Activated CD4-positive, CD25-positive, alpha-beta regulatory T cell (primary cell): ENCODE measurements at places on chromosomes 16 and 17.

DNA sequence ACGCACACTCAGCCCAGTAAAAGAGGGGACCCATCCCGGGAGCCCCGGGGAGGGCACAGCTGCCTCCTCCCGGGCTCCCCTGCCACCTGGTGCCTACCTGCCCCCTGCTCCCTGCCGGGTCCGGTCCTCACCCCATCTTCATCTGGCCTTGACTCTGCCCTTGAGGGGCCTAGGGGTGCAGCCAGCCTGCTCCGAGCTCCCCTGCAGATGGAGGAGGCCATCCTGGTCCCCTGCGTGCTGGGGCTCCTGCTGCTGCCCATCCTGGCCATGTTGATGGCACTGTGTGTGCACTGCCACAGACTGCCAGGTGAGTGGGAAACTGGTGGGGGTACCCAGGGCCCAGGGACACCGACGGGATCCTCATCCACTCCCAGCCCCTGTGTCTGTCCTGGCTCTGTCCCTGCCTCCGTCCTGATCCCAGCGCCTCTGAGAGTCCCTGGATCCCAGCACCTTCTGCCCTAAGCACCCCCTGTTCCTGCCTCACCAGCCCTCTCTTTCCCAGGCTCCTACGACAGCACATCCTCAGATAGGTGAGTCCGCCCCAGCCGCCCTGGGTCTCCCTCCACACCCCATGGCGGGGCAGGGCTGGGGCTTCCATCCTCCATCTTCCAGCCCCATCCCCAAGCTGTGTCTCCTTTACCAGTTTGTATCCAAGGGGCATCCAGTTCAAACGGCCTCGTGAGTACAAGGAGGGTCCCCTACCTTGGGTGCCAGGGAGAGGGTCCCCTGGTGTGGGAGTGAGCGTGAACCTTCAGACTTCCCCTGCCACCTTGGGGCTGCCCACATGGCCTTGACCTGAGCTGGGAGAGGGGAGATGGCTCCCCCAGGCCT, 574 bp downstream of the LAT start:
- no peak for DNase-seq

DNA sequence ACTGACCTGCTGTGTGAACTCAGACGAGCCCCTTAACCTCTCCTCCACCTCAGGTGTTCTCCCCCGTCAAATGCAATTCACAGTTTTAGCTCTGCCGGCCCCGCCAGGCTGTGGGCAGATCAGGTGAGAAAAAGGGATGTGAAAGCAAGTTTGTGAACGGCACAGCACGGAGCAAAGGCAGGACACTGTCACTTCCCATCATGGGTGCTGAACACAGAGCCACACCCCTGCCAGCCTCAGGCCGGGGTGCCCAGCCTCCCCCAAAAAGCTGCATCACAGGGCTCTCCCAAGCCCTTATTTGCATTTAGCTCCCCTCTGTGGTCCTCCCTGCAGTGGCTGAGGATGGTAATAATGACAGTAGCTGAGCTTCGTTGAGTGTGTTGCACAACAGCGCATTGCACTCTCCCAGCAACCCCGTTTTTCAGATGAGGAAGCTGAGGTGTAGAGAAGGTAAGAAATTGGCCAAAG, 88.8 kb upstream of the TNRC6C start:
- DNase-seq, result no peak

- no peak for DNase-seq
Measured at GRCh38 chr16:79599256-79599836, 1.2 kb downstream of the MAF start.

GRCh38 chr16:68351991-68352431, 41.2 kb downstream of the PRMT7 start:
- DNase-seq, result no peak

- DNase-seq, result no peak
Measured at GRCh38 chr16:69109486-69110270, 4.2 kb downstream of the HAS3 start.

DNA sequence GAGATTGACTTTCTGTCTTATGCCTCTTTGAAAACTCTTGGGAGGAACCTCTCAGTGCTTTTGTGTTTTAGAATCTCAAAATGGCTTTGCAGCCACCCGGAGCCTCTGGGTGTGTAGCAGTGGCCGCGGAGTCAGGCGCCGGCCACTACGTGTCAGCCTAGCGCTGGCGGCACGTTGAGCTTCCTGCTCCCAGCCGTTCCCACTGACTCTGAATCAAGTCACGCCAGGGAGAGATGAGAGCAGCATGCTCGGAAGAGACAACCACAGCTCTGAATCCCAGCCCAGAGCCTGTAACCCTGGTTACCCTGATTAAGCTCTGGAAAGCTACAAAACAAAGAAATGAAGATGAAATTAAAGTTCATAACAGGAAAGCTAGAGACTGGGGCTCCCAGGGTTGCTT, 97.4 kb upstream of the CACNG5 start:
- no peak for DNase-seq

DNA sequence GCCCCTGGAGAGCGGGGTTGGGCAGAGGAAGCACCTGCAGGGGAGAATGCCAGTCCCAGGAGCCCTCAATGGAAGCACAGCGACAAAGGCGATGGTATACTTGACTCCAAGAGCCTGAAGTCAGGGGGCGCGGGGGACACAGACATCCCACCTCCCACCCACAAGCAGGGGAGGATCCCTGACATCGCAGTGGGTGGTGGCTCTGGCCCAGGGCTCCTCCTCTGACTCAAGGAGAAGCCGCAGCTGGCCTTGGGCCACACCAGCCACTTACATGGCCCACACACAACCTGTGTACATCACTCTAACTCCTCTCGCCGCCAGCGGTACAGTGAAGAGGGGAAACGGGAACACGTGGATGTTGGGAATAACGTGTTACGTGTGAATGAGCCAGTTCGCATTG, 44.3 kb downstream of the FZD2 start:
- DNase-seq, result no peak

- no peak for DNase-seq
Measured at GRCh38 chr17:73538445-73538844, 105.8 kb downstream of the SDK2 start.

- no peak for DNase-seq
Measured at GRCh38 chr17:35001549-35001948, 21.2 kb downstream of the LIG3 start.

DNA sequence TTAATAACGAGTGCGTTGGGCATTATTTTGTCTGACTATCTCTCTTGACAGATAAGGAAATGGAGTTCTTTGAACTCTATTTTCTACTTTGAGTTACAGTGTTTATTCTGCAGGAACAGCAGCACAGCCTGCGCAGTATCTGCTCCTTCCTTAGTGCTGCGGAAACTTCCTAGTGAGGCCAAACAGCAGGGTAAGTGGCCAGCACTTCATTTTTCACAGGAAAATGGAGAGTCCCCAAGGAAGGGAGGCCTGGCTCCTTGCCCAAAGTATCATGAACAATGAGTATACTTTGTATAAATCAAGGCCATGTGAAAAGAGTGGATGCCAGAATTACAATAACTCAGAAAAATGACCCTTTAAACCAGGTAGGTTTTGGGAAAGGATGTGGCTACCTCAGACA, 140.6 kb downstream of the VPS53 start:
- DNase-seq, result no peak

DNA sequence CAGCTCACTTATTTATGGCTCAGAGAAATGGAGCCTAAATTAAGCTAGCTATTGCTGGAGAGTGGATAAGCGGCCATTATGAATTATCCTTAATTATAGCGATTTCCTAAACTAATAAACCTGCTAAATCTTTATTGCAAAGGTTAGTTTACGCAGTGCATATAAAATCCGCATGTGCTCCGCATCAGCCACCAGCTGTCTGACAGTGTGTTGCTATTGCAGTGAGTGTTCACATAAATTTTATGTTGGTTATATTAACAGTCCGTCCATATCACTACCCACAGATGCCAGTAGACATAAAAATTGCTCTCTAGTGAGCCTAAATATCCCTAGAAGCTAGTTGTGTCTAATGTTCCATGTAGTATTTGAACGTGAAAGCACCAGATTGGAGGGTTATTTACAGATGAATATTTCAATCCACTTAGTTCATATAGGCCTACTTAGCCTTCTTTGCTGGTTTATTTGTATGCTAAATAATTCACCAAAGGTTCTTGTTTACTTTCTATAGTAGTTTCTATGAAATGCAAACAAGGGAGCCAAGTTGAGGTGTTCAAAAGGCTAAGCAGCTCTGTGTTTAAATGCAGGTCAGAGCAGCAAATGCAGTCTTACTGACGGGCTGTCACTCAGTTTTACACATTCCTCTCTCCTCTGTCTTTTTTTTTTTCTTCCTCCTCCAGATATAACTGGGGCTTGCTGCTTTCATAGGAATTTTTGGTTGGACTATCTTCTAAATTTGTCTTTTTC, 219.1 kb downstream of the IRX3 start:
- DNase-seq, result no peak

DNA sequence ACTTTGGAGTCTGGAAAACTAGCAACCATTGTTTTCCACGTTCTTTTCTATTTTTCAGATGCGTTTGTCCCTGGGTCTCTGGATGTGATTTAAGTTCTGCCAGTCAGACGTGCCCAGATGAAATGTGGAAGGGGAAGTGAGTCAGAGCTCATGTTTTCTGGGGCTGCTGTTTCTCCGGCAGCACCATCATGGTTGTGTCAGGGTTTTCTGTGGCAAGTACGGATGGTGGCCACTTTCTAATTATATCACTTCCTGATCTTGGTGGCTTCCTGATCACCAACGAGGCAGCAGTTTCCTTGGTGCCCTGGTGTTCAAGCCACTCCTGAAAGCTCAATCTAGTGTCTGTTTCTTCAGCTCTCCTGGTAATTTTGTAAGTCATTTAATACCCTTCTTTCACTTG, 31.4 kb upstream of the PMFBP1 start:
- no peak for DNase-seq

GRCh38 chr17:31357091-31357490, 34.4 kb upstream of the RAB11FIP4 start:
- no peak for DNase-seq

DNA sequence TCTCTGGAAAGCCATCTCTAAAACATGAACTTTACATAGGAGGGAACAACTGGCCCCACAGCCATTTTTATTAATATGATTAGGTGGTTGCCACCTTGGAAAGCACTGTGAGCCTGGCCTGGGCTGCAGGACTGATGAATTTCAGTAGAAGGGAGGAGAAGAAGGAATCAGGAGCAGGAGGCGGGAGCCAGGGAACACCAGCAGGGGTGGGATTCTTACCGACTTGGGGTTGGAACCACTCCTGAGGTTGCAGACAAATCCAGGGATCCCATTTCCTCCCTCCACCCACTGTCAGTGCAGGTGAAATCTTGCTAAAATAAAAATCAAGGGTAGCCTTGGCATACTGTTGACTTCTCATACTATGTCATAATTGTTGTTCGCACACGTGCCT, 16.9 kb upstream of the MAP3K14 start:
- DNase-seq, result no peak

DNA sequence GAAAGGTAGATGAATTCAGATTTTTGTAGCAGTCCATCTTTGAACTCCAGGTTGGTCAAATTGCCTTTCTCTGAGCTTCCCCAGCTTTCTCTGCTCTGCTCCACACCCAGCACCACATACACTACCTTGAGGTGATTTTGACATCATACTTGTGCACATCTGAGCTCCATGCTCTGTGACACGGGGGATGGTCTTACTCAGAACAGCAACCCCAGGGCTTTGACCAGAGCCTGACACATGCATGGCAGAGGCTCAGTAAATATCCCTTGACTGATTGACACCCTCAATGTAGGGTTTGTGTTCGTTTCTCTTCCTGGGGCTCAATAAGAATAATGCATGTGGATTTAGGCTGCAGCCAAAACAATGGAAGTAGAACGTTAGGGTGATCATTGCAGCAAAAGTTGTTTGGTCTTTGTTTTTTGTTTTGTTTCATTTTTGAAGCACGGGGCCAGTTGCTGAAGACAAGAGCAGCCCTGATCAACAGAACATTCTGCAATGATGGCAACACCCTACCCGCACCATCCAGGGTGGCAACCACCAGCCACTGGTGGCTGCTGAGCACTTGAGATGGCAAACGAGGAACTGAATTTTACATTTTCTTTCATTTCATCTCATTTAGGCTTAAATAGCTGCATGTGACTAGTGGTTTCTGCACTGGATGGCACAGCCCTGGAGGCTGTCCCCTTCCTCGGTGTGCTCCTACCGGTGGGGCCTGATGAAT, 224.8 kb upstream of the TNRC6C start:
- DNase-seq, result no peak

- no peak for DNase-seq
Measured at GRCh38 chr16:88346680-88347505, 35.9 kb upstream of the ZNF469 start.

GRCh38 chr17:43431714-43432523, 33.1 kb downstream of the ARL4D start:
- no peak for DNase-seq

GRCh38 chr17:74235040-74235581, 21.7 kb downstream of the TTYH2 start:
- DNase-seq, result no peak

DNA sequence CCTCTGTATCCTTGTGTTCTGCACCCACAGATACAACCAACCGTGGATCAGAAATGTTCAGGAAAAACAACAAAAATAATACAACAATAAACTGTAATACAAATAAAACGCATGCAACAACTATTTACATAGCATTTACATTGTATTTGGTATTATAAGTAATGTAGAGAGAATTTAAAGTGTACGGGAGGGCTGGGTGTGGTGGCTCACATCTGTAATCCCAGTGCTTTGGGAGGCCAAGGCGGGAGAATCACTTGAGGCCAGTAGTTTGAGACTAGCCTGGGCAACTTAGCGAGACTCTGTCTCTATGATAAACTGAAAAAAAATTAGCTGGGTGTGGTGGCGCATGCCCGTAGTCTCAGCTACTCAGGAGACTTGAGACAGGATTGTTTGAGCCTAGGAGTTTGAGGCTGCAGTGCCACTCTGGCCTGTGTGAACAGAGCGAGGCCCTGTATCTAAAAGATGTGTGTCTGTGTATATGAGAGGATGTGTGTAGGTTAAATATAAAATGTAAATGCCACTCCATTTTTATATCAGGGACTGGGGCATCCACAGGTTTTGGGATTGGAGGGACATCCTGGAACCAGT, 13.3 kb downstream of the SEC14L1 start:
- no peak for DNase-seq

- DNase-seq, result no peak
Measured at GRCh38 chr17:19242323-19242722, 5.2 kb downstream of the EPN2 start.

DNA sequence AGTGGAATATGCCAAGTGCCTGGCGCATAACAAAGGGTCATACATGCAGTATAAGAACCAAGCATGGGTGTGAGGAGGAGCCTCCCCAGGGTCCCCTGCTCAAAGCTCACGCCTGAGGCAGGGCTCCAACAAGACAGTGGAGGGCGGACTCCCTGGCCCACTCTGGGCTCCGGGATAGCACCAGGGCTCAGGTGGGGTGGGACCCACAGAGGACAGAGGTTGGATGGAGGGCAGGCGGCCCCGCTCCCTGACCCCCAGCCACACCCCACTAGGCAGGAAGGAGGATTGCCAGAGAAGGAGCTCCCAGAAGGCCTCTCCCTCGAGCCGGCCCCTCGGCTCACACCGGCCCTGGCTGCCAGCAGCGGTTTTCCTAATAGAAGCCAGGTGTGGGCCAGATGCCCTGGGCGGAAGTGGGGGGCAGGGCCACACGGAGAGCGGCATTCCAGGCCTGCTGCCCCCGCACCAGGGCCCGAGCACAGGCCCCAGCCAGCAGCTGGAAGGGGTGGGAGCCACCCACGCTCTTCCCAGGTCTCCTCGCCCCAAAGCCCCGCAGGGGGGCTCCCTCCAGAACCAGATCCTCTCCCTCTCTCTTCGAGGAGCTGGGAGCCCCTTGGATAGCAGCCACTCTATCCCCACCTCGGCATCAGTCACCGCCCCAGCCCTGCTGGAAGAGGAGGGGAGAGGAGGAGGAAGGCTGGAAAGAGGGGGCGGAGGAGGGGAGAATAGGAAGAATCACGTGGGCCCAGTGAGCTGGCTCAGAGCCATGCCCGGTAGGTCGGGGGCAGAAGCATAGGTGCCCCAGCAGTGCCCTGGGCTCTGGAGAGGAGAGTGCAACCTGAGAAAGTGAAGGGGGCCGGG, 21.0 kb downstream of the VASN start:
- DNase-seq, result no peak
